ENCODE measurements at places on chromosomes 13 and 19. TPM values are rescaled to one million over a fixed set of nuclear protein-coding genes. Genes with fewer than 3 reads are reported as not detected.
A peak's percentile ranks its signal among the peaks of the same experiment; 100 is the strongest.

- no peaks in the 10 kb centered on the region for H3K4me1 ChIP-seq
- no peak for DNase-seq
- H3K27ac ChIP-seq: no peak overlapping the region
- no peaks in the 10 kb centered on the region for H3K27me3 ChIP-seq
- no peak overlapping the region for H3K4me3 ChIP-seq
- H3K36me3 ChIP-seq: no peaks in the 10 kb centered on the region
Observed at GRCh38 chr13:34640179-34640992, 301.7 kb upstream of the NBEA start.

GRCh38 chr13:50527612-50528509, 315.6 kb downstream of the DLEU7 start:
- H3K4me1 ChIP-seq: peaks cover 26% of the 10 kb centered on the region
- H3K27ac ChIP-seq: no peak overlapping the region
- no peaks in the 10 kb centered on the region for H3K36me3 ChIP-seq

GRCh38 chr19:42291435-42291810, 10.5 kb upstream of the PRR19 start:
- no peak for DNase-seq
- no peak overlapping the region for H3K4me3 ChIP-seq
- H3K27ac ChIP-seq: peak overlapping the region; percentile 19

GRCh38 chr19:17616961-17617806, 61.7 kb downstream of the COLGALT1 start:
- no peaks in the 10 kb centered on the region for H3K4me1 ChIP-seq
- no peak overlapping the region for H3K4me3 ChIP-seq
- no peaks in the 10 kb centered on the region for H3K36me3 ChIP-seq
- DNase-seq: no peak

DNA sequence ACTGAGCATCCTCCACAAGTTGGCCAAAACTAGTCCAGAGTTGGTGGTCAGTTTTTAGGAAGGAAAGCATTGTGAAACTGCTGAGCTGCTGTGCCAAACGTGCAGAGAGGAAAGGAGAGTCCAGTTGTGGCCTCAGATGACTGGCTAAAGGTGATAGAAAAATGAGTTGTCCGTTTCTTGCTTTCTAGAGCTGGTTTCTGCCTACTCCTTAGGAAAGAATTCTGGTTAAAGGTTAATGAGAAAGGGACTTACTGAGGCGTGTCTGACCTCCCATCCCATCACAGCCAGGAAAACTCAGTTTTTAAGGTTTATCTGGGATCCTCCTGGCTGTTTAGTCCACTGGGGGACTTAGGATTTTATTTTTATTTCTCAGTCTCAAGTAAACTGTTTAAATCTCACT, 1186.3 kb downstream of the UQCRFS1 start:
- H3K4me1 ChIP-seq: no peaks in the 10 kb centered on the region
- no peak for DNase-seq
- H3K27me3 ChIP-seq: no peaks in the 10 kb centered on the region
- no peaks in the 10 kb centered on the region for H3K36me3 ChIP-seq
- H3K27ac ChIP-seq: no peak overlapping the region
- no peak overlapping the region for H3K4me3 ChIP-seq

DNA sequence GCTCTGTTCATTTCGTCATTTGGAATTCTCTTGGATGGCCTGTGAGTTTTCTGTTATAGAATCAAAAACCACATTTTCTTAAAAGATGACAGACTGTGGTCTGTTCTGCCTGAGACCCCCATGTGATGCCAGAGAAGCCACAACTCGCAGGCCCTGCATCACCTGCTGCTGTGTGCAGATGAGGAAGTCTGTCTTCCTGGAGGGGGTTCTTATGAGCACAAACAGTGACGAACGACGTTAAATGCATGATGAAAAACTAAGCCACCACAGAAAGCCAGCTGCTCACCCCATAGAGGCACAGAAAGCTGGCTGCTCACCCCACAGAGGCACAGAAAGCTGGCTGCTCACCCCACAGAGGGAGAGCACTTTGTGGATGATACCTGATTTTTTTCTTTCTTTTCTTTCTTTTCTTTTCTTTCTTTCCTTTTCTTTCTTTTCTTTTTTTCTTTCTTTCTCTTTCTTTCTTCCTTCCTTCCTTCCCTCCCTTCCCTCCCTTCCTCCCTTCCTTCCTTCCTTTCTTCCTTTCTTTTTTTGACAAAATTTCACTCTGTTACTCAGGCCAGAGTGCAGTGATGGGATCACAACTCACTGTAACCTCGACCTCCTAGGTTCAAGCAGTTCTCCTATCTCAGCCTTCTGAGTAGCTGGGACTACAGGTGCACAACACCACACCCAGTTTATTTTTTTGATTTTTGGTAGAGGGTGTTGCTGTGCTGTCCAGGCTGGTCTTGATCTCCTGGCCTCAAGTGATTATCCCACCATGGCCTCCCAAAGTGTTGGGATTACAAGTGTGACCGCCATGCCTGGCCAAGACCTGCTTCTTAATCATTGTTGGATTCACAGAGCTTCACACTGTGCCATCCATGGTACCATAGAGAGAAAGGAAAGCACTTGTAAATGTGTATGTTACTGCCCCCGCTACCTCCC, 1191.4 kb downstream of the UQCRFS1 start:
- DNase-seq: no peak
- H3K36me3 ChIP-seq: no peaks in the 10 kb centered on the region
- no peak overlapping the region for H3K27ac ChIP-seq

DNA sequence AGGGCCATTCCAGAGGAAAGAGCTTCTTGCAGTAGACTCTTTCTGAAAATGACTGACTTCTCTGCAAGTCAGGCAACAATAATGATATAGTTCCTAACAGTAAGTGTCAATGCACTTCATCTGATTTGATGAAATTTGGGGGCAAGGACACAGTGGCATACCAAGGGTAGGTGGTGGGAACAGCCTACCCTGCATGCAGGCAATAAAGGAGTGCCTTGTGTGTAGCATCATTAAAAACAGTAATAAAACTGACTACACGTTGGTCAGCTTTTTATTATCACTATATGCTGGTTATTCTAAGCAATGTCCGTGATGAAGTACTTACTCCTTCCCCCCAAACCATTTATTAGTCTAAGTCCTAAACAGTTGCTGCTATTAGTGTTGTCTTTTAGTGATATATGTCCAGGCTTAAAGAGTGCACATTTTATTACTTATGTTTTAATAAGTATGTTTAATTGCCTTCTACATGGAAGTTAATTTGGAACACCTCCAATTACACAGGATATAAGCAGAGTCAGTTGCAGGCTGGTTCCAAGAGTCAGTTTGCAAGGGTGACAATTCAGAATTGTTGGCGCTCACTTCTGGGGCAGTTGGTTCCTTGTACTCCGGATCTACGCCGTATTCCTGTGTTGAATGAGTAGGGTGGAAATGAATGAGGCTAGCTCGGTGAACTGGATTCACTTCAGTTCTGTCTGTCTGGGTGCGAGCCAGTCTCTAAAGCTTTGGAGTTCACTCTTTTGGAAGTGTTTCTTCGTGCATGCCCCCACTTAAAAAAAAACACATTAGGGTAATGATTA, 84.0 kb downstream of the RGCC start:
- no peak for DNase-seq
- no peak overlapping the region for H3K27ac ChIP-seq
- H3K4me1 ChIP-seq: peaks cover 26% of the 10 kb centered on the region
- no peaks in the 10 kb centered on the region for H3K36me3 ChIP-seq
- peaks cover 7% of the 10 kb centered on the region for H3K27me3 ChIP-seq

DNA sequence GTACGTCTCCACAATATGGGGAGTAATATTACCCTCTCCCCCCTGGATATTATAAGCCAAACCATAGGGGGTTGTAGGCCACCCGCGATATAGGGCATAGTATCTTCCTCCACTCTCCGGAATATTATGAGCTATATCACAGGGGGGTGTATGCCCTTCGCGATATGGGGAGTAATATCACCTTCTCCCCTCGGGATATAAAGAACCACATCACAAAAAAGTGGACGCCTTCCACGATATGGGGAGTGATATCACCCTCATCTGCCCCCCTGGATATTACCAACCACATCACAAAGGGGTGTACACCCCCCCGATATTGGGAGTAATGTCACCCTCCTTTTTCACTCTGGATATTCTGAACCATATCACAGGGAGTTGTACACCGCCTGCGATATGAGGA, 65.5 kb upstream of the CEACAM21 start:
- peaks cover 15% of the 10 kb centered on the region for H3K27me3 ChIP-seq
- H3K4me1 ChIP-seq: no peaks in the 10 kb centered on the region
- H3K4me3 ChIP-seq: no peak overlapping the region
- H3K36me3 ChIP-seq: no peaks in the 10 kb centered on the region
- H3K27ac ChIP-seq: no peak overlapping the region
- DNase-seq: no peak

Gene CEACAM3
- not detected for total RNA-seq

DNA sequence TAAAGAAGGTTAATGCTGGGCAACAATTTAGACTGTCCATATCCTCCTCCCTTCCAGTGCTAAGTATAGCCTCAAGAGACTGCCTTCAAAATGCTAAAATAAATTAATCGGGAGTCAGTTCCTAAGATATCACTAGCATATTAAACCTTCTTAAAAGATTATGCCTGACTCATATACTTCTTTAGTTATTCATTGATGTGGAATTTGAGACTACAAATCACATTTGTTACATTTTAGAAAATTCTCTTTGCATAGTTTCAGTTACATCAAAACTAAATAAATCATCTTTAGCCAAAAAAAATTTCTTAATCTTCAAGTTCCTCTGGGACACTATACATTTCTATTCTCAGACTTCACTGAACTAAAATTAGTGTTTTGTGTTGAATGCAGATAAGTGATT, 769.1 kb downstream of the PCDH9 start:
- no peaks in the 10 kb centered on the region for H3K36me3 ChIP-seq
- H3K27ac ChIP-seq: no peak overlapping the region
- no peaks in the 10 kb centered on the region for H3K27me3 ChIP-seq
- H3K4me1 ChIP-seq: no peaks in the 10 kb centered on the region
- DNase-seq: no peak
